ENCODE measurements at places on chromosomes 13 and 19. TPM values are rescaled to one million over a fixed set of nuclear protein-coding genes. Genes with fewer than 3 reads are reported as not detected.

- no peak for DNase-seq
Observed at GRCh38 chr13:39810091-39810877, 154.8 kb downstream of the COG6 start.

- DNase-seq: no peak
Observed at GRCh38 chr13:106551751-106552150, 16.2 kb downstream of the ARGLU1 start.

GRCh38 chr13:27712421-27712820 lies 79.9 kb upstream of the GSX1 start:
- DNase-seq: no peak

DNA sequence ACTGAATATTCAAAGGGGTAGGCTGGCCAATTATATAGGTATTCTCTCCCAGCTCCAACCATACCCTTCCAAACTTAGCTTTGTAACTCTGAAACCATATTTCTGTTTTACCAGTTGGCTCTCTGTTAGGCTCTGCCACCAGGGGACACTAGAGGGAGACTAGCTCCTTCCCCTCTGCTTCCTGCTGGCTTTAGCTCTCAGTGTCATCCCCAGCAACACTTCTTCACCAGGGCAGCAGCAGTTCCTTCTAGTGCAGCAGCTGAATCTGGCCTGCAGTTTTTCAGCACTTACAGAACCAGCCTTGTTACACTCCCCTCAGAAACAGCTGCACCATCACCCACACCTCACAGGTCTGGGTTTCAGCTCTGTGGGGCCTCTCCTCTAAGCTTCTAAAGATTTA lies 51.0 kb upstream of the DOCK9 start:
- no peak for DNase-seq

The SLC35E1 gene
- 62.3 TPM for total RNA-seq

The PSG11 gene
- not detected for total RNA-seq

DNA sequence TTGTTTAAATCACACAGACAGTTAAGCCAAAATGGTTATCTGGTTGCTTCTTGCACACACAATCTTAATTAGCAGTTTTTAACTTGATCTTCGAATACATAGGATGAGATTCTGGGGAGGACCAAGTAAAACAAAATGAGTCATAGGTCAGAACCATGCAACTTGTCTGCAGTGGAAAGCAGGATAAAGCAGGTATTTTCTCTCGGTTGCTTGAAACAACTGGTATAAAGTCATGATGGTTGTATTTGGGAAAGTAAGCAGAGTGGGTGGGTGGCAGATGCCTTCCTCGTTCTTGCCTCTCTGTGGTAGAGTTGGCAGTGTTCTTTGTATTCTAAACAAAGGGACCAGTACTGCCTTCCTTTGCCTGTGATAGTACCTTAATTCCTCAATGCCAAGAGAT lies 167.0 kb downstream of the COG6 start:
- DNase-seq: no peak

- DNase-seq: no peak
Observed at GRCh38 chr19:51637362-51637978, 7.3 kb upstream of the SIGLEC5 start.

The PIN1 gene
- total RNA-seq: 52.8 TPM

The CLDND2 gene
- total RNA-seq: 1.7 TPM
